AG10803 (cell line): ENCODE measurements at places on chromosomes 11 and 22.

GRCh38 chr22:37345863-37346504 is 63.7 kb downstream of the CYTH4 start:
- peak; percentile 96 for DNase-seq

GRCh38 chr11:128450882-128451651 is 136.3 kb downstream of the ETS1 start:
- no peak for DNase-seq

DNA sequence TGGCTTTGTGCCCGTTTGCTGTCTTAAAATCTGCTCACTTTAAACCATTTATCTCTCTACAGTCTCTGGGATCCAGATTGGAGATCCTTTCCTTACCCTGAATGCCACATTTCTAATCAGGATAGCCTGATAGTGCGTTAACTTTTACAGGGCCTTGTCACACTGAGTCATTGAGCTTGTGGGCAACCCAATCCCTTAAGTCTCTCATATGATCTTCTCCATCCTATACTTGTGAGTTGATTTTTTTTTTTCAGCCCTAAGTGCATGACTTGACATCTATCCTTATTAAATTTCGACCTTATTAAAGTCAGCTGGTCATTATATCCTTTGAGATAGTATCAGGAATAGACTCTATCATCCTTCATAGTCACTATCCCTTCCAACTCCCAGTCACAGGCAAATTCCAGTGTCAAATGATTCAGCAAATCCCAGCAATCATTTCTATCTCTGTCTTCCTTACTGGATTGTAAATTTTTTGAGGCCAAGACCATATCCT is 57.7 kb downstream of the TEAD1 start:
- DNase-seq, result no peak

GRCh38 chr11:10892250-10892649 is 34.4 kb upstream of the ZBED5 start:
- no peak for DNase-seq

DNA sequence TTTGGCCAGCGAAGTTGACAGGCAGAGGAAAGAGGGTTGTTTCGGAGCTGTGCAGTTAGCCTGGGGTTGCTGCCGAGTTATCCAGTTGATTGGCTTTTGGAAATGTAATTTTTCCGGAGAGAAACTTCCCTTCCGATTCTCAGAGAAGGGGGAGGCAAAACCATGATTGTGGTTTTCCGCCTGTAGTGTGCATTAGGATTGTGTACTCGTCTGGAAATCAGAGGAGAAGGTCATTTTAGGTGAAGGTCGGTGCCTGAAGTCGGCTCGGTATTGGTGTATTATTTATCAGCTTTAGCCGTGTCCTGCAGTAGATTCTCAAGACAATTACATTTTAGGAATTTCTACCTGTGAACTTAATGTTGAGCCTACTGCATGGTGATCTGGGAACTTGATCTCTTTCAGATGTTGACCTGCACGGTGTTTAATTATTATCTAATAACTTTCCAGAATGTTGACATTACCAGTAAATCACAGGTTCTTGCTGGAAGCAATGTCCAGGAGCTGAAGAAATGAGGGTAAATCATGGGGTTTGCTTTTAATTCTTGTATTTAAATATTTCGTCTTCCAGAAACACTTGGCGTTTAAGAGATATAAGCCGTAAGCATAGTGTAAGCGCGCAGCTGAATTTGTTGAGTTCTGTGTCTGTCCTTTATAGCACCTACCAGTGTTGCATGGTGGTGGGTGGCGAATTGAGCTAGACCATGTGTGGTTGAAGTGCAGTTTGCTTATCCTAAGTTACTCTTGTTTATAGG is 1.3 kb downstream of the ARHGEF12 start:
- peak; percentile 29 for DNase-seq

DNA sequence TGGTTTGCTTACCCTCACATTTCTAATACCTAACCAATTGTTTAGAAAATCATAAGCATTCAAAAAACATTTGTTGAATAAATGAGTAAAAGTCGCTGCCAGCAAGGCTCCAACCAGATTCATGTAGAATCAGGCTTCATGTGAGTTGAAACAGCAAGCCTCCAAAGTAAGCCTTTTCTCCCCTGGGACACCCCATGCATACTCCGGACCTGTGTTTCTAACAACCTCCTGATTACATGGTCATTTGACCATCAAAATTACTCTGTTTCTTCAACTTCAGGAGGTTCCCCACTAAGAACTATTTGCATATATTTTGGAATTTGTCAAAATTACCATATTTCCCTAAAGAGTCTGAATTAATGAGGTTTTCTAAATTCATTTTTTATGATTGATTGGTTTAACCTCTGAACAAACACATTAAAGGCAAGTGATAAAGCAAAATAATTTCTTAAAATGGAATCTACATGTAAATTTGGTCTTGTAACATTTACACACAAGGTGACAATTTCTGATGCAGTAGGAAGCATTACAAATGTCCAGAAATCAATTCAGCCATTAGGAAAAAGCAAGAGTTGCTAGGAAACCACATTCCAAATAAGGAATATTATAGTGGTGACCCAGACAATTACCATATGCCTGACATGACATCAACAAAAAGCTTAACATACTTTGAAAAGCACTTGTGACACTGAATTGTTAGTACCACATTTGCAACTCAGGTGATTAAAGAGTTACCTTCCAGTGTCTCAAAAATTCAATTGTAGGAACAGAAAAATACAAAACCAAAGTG is 252.6 kb downstream of the GUCY1A2 start:
- DNase-seq, result no peak

GRCh38 chr22:32448980-32449379 is 15.3 kb downstream of the BPIFC start:
- no peak for DNase-seq

- DNase-seq, result no peak
These were observed 60.1 kb downstream of the RAB30 start for GRCh38 chr11:83011333-83012167.

DNA sequence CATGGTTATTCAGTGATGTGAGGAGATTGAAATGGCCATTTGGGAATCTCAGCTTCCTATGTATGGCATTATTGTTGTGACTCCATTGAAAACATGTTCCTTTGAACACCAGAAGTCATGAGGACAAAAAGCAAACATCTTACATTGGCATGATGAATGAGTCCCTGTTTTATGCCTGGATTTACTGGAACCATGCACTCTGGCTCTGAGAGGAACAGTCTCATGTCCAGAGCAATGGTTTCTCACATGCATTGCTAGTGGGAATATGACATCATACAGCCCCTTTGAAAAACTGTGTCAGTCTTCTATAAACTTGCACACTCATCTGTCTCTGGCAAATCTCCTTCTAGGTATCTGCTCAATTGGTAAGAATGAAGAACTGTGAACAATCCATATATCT is 3.4 kb upstream of the KDM4F start:
- DNase-seq, result no peak

- peak; percentile 14 for DNase-seq
These were observed 244.9 kb downstream of the CASP12 start for GRCh38 chr11:104653407-104653806.

GRCh38 chr22:26064048-26064447 is 105.2 kb upstream of the SEZ6L start:
- no peak for DNase-seq

- no peak for DNase-seq
These were observed 141.3 kb downstream of the GRIK4 start for GRCh38 chr11:120652705-120653335.

DNA sequence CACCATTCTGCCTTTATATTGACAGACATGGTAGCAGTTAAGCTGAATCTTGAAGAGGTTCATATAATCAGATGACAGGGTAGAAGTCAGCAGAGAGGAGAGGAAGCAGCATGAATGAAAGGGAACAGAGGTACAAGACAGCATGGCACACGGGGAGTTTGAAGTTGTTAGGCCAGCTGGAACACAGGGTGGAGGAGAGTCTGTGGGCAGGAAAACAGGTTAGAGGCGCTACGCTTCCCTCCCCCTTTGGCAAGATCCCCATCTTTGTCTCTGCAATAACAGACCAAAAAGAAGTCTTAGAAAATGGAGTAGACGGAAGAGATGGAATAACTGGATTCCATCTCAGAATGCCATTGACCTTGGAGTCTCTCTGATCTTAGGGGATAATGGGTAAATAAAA is 20.0 kb upstream of the NDUFC2 start:
- DNase-seq, result no peak

GRCh38 chr11:3200388-3201111 is 18.1 kb downstream of the MRGPRG start:
- DNase-seq, result no peak

GRCh38 chr11:16912692-16913111 is 101.5 kb downstream of the PLEKHA7 start:
- DNase-seq, result no peak

- DNase-seq, result no peak
These were observed 362.4 kb downstream of the TENM4 start for GRCh38 chr11:79078456-79078855.

- peak; percentile 48 for DNase-seq
These were observed 94.3 kb downstream of the ETS1 start for GRCh38 chr11:128492903-128493569.

DNA sequence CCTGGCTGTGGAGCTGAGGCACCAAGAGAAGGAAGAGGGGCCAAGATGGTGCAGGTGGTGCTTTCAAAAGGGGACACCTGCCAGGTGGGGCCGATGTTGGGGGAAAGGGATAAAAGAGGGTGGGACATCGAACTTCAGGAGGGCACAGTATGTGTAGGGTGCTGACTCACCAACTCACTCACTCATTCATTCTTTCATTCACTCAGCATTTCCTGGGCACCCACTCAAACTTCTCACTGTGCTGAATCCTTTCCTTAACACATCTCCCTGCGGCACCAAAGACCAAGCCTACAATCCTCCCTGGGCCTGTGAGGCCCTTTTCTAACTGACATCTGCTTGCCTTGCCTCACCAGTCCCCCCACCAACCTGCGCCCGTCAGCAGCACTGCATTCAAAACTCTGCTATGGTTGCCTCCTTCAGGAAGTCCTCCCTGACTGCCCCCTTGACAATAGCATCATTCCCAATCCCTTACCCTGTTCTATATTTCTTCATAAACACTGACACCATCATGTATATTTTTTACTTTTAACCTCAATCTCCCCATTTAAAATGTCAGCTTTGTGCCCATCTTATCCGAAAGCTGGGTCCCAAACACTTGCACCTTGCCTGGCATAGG is 246.6 kb downstream of the MN1 start:
- no peak for DNase-seq

GRCh38 chr11:7666292-7666866 is 6.9 kb downstream of the CYB5R2 start:
- DNase-seq, result no peak
